Vagina (tissue), 2 donors: ENCODE measurements at places on chromosomes 16 and 17. TPM values are rescaled to one million over a fixed set of nuclear protein-coding genes. Genes with fewer than 3 reads are reported as not detected.

TBC1D3L gene
- total RNA-seq, result 23.8 TPM

KRTAP9-7 gene
- not detected for total RNA-seq

NEUROD2 gene
- not detected for total RNA-seq

CDRT15 gene
- not detected for total RNA-seq

RSAD1 gene
- total RNA-seq, result 37.3 TPM

CDH13 gene
- total RNA-seq, result 123 TPM

MT4 gene
- total RNA-seq, result 25.8 TPM

KRTAP9-8 gene
- total RNA-seq, result not detected

ACSM5 gene
- 2.9 TPM for total RNA-seq

GPT2 gene
- 18.4 TPM for total RNA-seq

AHSP gene
- total RNA-seq, result not detected

CACNG5 gene
- total RNA-seq, result not detected

KRT12 gene
- not detected for total RNA-seq

CRHR1 gene
- 4.2 TPM for total RNA-seq

- no peak for DNase-seq
Measured at GRCh38 chr16:61877436-61877835, 158.8 kb downstream of the CDH8 start.

GRCh38 chr17:55601874-55602364, 90.7 kb upstream of the SMIM36 start:
- no peak for DNase-seq

- no peak for DNase-seq
Measured at GRCh38 chr17:57927048-57927723, 28.0 kb downstream of the CUEDC1 start.

DNA sequence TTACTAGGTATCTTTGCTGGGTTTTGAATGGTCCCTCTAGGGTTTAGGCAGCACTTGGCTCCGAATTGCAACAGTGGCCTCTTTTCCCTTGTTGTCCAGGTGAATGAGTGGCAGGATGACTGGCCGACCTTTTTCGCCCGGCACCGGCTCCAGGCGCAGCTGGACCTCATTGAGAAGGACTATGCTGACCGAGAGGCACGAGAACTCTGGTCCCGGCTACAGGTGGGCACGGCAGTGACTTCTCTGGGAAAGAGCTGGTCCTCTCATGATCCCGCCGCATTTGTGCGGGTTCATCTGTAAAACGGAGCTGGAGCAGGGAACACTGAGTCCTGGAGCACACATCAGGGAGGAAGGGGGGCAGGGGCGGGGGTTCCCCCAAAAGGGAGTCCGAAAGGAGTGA, 3.1 kb upstream of the TBCD start:
- no peak for DNase-seq

- DNase-seq, result no peak
Measured at GRCh38 chr17:49477709-49478108, 17.4 kb upstream of the NGFR start.

DNA sequence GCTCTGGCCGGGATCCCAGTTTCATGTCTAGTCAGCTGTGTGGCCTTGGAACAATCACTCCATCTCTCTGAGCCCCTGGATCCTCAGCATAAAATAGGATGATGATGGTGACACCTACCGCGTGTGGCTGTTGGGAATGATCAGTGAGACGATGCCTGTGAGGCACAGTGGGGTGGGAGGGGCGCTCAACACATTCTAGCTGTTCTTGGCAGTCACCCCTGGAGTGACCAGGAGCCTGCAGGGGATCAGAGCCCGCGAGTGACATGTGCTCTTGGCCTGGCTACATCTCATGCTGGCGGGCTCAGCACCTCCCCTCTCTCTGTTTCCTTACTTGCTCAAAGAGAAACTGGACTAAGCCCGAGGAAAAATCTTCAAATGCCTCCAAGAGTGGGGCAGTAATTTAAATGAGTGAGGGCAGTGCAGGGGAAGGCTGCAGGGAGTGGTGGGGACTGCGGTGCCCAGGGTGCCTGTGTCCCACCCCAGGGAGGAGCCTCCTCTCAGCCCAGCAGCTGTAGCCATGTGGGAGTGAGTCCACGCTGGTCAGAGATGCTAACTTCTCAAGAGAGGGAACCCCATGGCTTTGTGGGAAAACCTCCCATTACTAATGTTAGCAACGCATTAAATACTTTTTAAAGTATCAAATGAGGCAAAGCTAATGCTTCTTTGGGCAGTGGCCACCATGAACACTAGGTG, 23.1 kb upstream of the DOK4 start:
- no peak for DNase-seq

DNA sequence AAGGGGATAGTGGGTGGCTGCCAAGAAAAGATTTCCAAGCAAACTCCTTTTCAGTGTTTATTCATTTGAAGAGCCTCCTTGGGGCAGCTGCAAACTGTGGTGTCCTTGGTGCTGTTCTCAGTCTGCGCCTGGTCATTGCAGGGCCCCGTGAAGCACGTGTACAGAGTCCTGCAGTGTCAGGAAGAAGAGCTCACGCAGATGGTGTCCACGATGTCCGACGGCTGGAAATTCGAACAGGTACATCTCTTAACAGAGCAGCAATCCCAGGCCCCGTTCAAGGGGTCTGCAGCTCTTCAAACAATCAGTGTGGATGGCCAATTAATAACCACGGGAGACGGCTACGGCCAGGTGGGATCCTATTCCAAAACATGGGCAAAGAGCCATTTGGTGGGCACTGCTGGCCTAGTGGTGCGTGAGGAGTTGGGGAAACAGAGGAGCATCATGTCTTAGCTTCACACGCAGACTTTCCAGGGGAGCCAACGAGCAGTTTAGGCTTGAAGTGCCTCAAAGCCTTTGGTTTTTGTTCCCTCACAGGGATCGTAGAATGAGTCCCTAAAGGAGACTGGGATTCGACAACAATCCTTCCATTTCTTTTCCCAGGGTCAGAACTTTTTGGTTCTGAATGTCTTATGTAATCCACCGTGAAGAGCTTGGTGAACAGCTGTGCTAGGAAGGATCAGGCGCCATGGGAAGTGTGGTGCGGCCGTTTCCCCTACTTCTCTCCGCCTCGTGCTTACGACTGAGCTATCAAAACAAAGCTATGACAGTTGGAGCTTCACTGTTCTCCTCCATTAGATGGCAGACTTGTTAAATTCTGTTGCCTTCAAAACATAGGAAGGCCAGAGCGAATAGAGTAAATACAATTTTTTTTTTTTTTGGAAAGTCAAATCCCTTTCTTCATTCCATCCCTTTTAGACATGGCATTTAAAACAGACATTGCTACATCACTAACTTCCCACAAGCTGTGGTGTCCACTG, 12.6 kb downstream of the KCTD2 start:
- no peak for DNase-seq

DNA sequence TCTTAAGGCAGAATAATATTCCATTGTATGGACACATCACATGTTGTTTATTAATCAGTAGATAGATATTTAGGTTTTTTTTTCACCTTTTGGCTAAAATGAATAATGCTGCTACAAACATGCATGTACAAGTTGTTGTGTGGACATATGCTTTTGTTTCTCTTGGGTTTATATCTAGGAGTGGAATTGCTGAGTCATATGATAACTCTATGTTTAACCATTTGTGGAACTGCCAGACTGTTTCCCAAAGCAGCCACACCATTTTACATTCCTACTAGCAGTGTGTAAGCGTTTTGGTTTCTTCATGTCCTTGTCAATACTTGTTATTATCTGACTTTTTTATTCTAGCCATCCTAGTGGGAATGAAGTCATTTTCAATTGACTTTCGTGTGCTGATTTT, 21.3 kb downstream of the CYLD start:
- no peak for DNase-seq

- DNase-seq, result no peak
Measured at GRCh38 chr16:87658564-87659225, 56.4 kb downstream of the JPH3 start.

DNA sequence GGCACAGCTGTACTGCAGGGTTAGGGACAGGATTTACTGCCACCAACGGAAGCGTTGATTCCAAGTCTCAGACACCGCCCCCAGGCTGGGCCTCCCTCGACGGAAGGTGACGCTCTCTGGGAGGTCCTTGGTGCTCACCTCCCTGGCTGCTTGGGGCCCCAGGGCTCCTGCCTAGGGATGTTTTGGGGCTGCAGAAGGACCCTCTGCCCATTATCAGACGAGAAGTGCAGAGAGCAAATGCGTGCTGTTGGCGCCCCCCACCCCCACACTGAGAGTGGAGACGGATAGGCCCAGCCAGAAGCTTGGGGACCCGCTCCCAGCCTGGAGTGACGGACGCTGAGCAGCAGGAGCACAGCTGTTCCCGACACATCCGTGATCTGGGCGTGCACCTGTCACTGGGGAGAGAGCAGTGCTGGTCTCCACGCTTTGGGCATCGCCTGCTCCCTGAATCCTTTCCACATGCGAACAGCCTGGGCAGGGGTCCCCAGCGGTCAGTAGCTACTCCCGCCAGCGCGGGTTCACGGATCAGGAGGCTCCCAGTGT, 5.1 kb upstream of the SOX8 start:
- no peak for DNase-seq

- DNase-seq, result no peak
Measured at GRCh38 chr17:69525920-69526841, 111.7 kb downstream of the MAP2K6 start.

- DNase-seq, result no peak
Measured at GRCh38 chr17:78643326-78643725, 66.1 kb upstream of the DNAH17 start.

DNA sequence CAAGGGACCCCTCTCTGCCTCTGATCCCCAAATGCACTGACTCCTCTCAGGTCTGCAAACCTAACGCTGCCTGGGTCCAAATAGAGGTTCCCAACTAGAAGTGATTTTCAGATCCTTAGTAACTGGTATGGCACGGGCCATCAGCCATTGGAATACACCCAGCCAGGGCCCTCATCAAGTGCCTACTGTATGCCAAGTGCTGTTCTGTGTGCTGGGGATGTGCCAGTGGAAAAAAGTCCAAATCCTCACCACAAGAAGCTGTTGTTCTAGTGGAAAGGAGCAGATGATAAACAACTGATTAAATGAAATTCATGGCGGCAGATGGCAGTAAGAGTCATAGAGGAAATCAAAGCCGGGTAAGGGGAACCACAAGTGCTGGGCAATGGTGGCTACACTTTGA, 57.2 kb upstream of the MED9 start:
- no peak for DNase-seq

DNA sequence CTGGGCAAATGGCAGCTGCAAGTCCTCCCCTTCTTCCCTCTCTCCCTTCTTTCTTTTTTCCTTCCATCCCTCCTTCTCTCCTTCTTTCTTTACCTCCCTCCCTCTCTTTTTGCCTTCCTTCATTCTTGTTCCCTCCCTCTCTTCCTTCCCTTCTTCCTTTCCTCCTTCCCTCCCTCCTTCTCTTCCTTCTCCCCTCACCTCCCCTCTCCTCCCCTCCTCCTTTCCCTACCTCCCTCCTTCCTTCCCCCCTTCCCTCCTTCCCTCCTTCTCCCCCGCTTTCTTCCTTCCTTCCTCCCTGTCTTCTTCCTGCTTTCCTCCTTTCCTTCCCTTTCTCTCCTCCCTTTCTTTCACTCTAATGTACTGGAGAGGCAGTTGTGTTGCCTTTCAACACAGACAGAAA, 110.8 kb upstream of the SALL1 start:
- DNase-seq, result no peak

GRCh38 chr17:80950466-80951120, 41.0 kb upstream of the CHMP6 start:
- DNase-seq, result no peak

DNA sequence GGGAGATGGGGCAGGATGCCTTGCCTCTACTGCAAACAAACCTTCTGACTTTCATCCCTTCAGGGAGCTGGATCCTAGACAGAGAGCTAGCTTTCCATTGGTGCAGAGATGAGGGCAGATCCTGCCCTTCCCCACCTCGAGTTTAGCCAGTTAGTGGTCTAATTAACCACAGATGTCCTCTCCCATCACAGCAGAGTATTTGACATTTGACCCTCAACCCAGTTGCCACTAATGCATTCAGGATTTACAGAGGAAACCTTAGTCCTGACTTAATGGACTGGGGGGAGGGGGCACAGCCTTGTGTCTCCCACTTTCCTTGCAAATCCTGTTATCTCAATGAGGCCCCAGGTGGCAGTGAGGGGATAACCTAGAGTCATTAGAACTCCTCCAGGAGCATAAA, 10.2 kb downstream of the PIP4K2B start:
- DNase-seq, result no peak

- no peak for DNase-seq
Measured at GRCh38 chr16:11136600-11136999, 119.4 kb downstream of the SOCS1 start.

GRCh38 chr17:5711344-5711743, 127.0 kb upstream of the NLRP1 start:
- DNase-seq, result no peak

DNA sequence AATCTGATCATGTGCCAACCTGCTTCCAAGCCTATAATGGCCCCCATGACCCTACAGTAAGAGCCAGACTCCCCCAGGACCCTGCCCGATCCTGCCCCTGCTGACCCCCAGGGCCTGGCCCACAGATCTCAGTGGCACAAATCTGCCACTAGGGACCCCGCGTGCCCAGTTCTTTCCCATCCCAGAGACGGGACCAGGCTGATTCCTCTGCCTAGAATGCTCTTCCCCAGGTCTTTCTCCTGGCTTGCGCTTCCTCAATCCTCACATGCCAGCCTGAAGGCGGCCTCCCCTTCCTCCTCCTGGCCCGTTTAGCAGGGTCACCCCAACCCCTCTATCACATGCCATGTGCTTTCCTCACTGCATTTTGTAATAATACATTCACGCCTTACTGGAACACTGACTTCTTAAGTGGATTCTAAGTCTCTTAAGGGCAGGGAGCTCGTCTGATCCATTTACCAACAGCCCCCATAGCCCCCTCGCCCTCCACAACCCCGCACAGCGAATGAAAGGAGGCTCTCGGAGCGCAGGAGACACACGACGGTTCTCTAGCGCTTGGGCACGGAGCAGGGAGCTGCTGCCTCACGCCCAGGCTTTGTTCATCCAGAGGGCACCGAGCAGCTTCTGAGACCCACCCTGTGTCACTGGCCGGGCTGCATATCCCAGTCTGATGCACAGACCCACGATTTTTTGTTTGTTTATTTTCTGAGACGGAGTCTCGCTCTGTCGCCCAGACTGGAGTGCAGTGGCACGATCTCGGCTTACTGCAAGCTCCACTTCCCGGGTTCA, 1.2 kb downstream of the TRIM65 start:
- DNase-seq, result no peak

- DNase-seq, result no peak
Measured at GRCh38 chr16:89705006-89705405, 3.5 kb upstream of the SPATA2L start.

DNA sequence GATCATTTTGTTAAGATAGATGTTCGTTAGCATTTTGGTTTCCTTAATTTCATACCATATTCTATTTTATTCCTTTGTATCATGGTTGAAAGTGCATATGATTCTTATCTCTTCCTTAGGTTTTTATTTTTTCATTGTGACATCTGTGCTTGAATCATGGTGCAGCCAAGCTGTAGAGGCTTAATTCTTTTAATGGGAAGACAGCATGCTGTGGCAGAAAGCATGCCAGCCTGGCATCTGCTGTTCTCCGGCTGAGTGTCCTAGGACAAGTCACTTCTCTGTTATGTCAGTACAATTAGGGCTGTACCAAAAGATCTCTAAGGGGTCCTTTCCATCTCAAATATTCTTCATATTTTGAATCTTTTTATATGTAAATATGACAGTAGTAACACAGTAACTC, 68.5 kb upstream of the PMFBP1 start:
- no peak for DNase-seq
